ENCODE measurements at places on chromosomes 16 and 17.

DNA sequence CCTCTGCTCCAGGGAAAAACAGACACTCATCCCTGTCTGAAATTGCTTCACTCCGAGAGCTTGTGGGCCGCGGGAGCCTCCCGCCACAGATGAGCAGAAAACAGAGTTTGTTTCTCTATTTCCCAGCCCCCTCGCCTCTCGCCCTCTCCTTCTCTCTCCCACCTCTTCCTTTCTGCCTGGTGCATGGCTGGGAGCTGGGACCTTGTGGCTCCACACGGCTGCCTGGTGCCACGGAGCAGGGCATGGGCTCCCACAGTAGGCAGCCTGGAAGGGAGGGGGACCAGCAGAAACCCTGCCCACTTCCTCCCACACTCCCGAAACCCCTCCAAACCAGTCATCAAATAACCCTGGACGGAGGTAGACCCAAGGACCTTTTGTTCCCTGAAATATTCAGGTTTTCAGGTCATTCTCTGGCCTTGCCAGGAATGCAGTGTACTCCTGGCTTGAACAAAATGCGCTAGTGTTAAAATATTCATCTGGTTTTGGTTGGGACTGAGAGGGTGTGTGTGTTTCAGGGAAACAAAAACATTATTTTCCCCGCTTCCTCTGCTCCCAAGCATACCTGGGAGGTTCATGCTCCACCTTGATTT is 204.9 kb downstream of the C16orf78 start:
- DNase-seq = no peak

- DNase-seq = no peak
These were observed 342.0 kb downstream of the SOX9 start for GRCh38 chr17:72462814-72463213.

DNA sequence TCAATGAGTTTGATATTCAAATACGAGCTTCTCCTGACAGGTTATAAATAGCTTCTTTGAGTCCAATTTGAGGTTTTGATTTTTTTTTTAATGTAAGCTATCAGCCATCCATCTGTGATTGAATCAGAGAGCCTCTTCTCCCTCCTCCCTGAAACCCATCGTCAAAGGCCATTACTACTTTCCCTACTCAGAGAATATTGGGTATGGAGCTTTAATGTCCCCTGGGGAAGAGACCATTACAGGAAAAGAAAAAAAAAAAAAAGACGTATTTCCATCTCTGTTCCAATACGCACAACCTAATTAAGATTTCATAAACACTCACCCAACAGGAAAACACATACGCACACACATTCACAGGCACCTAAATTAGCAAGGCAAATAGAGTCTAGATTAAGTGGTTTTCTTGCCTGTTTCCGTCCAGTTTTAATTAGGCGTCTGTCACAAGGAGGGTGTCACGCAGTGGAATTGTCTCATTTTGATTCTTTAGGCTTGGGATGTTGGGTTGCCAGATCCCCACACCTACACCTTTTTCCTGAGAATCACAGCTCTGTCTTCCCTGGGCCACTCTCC is 194.3 kb upstream of the RPL38 start:
- no peak for DNase-seq

DNA sequence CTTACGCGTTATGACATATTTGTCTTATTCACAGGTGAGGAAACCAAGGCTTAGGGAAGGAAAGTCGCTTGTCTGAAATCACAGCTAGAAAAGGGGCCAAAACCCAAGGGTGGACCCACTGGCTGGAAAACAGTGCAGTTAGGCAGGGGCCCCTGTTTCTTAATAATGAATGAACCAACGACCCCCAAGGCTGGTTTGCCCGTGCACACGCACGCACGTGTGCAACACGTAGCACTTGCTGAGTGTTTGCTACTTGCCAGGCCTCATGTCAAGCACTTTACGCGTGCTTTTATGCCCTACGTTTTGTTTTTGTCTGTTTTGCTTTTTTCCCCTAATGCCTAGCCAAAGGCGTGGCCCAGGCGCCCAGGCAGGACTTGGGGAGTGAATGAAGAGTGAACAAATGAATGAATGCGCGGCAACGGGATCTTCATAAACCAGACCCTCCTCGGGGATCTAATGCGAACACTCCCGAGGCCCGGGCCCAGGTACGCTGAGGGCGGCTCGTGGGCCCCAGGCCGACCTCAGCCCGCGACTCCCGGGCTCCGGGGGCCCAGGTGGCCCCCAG is 571 bp upstream of the USP10 start:
- DNase-seq = peak; percentile 20

- no peak for DNase-seq
These were observed 10.3 kb upstream of the ABCC12 start for GRCh38 chr16:48165961-48166578.

DNA sequence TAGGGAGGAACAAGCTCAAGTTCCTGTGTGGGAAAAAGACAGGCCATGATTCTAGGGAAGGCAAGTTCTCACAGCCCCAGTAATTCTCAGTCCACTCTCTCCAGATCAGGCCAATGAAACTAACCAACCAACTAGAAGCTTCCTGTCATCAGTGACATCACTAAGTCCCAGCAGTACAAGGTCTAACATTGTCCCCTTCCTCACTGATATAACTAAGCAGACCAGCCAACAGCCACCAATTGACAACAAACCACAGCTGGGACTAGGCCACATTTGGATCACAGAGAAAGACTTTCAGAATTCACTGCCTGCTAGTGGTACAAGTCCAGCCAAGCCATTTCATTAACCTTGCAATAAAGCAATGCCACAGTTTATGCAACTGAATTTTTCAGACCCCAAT is 94.0 kb downstream of the CACNG1 start:
- DNase-seq = no peak

DNA sequence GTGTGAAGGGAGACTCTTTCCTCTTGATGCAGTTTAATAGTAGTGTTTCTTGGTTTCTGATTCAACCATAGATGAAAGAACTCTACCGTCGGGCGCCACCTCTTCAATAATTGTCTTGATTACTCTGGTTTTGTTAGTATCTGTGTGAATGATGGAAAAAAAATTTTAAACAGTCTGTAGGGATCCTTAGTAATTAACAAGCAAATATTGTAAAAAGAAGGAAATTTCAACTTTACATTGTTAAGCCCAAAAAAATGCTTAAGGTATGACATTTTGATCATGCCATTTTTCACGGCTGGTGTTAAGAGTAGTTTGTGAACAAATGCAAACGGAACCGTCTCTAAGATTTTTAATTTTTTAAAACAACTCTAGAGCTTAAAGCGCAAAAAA is 4.1 kb downstream of the KRT10 start:
- DNase-seq = no peak

GRCh38 chr17:8116776-8117175 is 1.5 kb downstream of the ALOXE3 start:
- no peak for DNase-seq

DNA sequence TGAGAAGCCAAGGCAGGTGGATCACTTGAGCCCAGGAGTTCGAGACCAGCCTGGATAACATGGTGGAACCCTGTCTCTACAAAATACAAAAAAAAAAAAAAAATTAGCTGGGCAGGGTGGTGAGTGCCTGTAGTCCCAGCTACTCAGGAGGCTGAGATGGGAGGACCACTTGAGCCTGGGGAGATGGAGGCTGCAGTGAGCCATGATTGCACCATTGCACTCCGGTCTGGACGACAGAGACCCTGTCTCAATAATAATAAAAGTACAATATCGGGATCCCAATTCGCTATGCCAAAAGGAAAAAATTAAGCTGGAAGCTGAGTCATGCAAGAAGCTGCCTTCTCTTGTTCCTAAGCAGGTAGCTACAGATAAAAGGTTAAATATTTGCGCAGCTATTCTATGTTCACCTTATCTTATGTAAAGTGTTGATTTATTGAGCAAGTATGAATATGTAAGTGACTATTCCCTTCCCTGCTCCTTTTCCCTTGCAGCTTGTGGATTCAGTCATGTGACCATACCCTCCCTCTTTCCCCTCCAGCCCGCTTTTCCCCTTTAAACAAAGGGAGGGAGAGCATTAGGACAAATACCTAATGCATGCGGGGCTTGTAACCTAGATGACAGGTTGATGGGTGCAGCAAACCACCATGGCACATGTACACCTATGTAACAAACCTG is 112.0 kb downstream of the LITAF start:
- no peak for DNase-seq

DNA sequence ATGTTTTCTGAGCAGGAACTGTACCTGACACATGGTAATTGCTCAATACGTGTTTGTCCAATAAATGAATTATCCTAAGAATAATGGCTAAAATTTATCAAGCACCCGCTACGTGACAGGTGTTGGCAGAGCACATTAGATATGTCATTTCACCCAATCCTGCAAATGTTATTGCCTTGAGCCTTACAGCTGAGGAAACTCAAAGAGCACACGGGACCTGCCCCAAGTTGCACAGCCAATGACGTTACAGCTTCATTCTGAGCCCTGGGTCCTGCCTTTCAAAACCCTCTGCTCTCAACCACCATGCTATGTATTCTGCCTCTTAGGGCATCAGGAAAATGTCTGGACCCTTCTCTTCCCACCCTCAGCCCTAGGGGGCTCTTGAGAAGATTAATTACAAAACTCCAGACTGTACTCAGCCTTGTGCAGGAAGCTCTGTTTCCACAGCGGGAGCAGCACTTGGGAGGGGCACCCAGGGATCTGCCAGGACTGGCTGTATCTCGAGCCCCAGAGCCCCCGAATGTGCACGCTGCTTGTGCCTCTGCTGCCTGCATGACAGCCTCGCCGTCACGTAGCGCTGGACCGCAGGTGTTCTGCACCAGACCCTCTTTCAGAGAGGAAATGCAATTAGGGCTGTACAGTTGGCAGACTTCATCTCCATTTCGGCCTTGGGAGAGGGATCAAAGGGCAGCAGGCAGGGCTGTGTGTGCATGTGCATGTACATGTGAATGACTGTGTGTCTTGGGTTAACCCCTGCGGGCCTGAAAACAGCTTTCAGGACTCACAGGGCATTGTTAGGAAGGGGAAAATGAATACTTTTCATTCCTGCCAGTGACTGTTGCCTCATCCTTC is 71.6 kb downstream of the GPR139 start:
- no peak for DNase-seq

- DNase-seq = peak; percentile 68
These were observed 82.0 kb upstream of the ALOX12 start for GRCh38 chr17:6913608-6914443.

DNA sequence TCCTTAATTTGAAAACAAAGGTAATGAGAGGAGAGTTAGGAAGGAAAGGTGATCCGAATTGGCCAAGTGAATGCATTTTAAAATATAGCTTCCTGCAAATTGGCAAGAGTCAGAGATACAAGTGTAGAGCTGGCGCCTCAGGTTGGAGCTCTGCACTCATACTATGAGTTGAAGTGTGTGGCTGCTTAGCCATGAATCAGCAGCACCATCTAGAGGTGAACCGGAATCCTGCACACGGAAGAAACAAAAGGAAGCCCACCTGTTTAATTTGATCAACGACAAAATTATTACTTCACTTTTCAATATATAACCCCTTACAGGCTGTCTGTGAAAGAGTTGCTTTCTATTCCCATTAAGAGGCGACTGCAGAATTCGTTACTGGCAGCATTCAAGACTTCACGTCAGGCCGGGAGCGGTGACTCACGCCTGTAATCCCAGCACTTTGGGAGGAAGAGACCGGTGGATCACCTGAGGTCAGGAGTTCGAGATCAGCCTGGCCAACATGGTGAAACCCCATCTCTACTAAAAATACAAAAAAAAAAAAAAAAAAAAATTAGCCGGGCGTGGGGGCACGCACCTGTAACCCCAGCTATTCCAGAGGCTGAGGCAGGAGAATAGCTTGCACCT is 1253.7 kb upstream of the CDH8 start:
- peak; percentile 14 for DNase-seq

- no peak for DNase-seq
These were observed 244.0 kb downstream of the TMEM114 start for GRCh38 chr16:8346294-8346693.

GRCh38 chr17:57354673-57355072 is 98.3 kb downstream of the MSI2 start:
- no peak for DNase-seq

- no peak for DNase-seq
These were observed 5.3 kb downstream of the IGFALS start for GRCh38 chr16:1788095-1788707.

- DNase-seq = no peak
These were observed 2.8 kb downstream of the MYH11 start for GRCh38 chr16:15854061-15854460.

GRCh38 chr17:78599419-78599818 is 22.2 kb upstream of the DNAH17 start:
- DNase-seq = no peak

DNA sequence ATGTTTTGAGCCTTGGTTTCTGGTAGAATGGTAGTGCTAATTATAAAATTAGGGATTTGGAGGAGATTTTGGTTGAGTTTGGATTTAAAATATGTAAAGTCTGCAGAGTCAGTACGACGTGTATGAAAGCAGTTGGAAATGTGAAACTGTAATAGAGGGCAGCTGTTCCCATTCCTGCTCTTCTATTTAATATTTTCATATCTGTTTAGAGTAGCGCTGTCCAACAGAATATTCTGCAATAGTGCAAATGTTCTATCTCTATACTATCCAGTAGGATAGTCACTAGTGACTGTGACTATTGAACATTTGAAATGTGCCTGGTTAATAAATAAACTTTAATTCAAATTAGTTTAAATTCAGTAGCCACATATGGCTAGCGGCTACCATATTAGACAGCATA is 443.4 kb upstream of the SOX9 start:
- no peak for DNase-seq

DNA sequence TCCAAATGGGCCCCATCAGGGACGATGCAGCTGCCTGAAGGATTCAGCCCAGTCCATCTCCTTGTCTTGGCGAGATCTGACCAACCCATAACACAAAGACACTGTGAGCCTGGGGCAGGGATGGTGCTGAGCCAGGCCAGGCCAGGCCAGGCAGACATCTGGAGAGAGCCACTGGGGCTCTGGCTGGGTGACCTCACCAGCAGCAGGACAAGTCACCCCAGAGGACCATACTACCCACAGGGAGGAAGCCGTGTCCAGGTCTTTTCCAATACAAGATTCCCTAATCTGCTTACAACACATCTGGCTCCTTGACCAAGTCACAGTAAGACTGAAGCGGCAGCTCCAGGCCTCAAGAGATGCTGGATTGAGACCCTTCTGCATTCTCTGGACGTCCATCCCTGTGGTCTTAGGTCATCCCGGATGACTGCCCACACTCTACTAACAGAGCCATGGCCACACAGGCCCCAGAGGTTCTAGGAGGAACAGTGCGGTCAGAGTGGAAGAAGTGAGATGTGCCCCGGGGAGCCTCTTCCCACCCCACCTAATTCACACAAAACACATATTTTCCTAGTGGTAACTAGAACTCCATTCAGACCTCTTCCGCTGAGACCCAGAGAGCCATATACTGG is 81.8 kb upstream of the RCVRN start:
- DNase-seq = no peak

GRCh38 chr17:65677932-65678331 is 116.5 kb upstream of the AXIN2 start:
- DNase-seq = peak; percentile 10

DNA sequence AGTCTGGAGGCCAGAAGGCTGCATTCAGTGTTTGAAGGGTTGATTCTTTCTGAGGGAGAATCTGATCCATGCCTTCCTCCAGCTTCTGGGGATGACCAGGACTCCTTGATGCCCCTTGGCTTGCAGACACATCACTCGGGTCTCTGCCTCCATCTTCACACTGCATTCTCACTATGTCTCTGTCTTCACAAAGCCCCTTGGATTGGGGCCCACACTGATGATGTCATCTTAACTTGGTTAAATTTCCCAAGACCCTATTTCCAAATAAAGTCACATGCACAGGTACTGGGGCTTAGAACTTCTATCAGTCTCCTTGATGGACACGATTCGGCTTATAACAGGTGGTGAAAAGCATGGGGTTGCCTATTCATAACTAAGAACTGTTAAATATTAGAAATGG is 112.1 kb upstream of the MYOCD start:
- no peak for DNase-seq

- DNase-seq = peak; percentile 92
These were observed 8.6 kb downstream of the KDM6B start for GRCh38 chr17:7842380-7843256.

All from activated CD4-positive, alpha-beta T cell treated with anti-CD3 and anti-CD28 coated beads, Interleukin-10, Interleukin-2, amounts not matched to agents 100 ng/mL and 50 ng/mL, durations not matched to agents 16 hours and 8 hours (primary cell).